Activated T-cell treated with anti-CD3 and anti-CD28 coated beads for 4 hours (primary cell): ENCODE measurements at places on chromosomes 4 and X.

GRCh38 chr4:78482281-78482680, 69.3 kb upstream of the ANXA3 start:
- DNase-seq = no peak

DNA sequence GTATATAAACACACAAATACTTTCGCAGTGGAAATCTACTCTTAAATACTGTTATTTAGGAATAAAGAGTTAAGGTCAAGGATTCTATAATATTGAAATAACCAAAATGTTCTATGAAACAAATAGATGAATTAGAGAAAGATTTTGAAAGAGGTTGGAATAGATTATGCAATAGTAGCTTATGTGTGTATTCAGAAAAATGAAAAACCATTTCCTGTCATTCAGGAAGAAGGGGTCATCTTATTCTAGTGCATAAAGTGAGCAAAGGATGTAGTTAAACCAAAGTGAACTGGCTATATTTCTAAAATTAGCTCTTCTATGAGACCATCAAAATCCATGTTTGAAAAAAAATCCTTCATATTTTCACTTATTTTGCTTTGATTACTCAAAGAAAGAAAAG, 30.0 kb upstream of the MYOZ2 start:
- DNase-seq = no peak

DNA sequence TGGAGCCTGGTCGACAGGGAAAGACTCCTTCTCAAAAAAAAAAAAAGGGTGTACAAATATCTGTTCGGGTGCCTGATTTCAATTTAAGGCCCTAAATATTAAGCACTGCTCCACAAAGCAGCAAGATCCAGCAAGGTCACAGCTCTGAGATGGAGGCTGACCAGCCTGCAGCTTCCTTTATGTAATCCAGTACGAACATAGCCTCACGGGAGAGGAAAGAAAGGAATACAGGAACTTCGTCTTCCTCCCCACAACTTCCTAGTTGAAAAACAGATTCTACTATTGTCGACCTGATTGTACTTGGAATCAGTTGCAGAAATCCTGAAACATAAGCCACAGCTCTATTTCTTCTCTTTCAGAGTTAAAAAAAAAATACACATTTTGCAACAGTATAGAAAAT, 53.5 kb upstream of the TBC1D9 start:
- no peak for DNase-seq

DNA sequence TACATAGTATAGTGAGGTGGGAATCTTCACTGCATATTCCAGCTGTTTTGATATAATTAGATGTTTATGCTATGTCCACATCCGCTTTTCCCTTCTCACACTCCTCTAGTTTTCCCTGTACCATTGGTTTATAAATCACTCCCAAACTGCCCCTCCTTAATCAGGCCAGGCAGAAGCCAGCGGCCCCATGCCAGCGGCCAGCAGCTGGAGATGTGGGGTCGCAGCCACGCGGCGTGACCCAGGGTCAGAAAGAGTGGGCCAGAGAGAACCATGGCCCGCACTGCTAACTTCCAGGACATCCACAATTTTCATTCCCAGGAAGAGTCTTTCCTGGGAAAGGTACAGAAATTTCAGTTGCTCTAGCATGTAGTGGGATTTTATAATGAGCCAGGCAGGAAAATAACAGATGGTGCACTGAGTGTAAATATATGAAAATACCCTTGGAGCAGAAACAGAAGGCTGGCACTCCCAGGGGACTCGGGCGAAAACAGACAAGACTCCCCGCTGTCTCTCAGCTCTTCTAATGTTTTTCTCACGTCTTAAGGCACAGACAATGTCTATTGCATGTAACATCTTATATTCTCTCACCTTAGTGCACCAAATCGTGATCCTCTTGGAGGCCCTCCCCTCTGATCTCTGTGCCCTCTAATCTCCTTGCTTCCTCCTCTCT, 145.9 kb upstream of the ZFP42 start:
- DNase-seq = no peak

- no peak for DNase-seq
Observed at GRCh38 chr4:174697896-174698295, 131.2 kb downstream of the GLRA3 start.

DNA sequence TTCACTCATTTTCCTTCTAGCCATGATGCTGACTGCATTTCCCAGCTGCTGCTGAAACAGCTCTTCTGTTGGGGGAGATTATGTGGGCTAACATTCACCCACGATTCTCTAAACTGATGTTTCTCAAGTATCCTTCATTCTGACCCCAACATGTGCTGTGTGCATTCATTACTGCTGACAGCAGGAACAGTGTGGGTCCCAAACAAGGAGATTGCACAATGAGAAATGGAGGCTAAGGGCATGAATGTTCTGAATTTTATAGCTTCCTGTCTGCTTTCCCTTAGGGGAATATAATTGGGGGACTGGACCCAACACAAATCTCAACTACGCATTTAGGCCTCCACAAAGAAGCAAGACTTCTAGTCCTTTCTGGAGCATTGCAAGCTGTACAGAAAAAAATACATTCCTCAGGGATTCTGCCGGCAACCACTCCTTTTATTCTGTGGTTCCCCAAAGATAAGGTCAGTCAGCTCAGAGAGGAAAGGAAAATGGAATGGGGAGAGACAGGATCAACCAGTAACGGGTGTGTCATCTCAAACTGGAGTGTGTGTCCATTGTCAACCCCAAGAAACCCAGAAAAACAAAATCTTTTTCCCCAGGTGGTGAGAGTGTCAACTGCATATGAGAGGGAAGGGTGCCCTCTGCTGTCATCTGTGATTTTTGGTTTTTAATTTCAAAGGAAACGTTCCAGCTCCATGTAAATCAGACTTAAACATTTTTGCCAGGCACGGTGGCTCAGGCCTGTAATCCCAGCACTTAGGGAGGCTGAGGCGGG, 81.5 kb upstream of the EGFL6 start:
- DNase-seq = peak; percentile 29

GRCh38 chr4:139851639-139852038, 186.0 kb downstream of the MGST2 start:
- DNase-seq = no peak

- DNase-seq = no peak
Observed at GRCh38 chrX:69072486-69073006, 92.7 kb downstream of the PJA1 start.

DNA sequence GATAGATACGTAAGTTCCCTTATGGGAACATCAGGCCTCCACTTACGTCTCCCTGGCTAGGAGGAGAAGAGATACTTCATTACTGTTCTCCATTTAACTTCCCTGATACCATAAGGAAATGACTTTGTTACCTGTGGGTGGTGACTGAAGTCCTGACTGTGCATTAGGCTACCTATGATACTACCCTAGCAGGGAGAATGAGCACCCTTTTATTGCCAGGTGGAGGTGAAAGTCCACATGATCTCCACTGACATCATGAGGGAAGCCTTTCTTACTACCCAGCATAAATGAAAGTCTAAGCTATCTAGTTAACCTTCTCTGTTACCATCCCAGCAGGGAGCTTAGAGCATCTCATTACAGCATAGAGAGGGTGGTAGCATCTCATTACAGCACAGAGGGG, 24.4 kb upstream of the LAMTOR3 start:
- DNase-seq = no peak

- no peak for DNase-seq
Observed at GRCh38 chrX:36407836-36408235, 488.3 kb downstream of the CFAP47 start.

DNA sequence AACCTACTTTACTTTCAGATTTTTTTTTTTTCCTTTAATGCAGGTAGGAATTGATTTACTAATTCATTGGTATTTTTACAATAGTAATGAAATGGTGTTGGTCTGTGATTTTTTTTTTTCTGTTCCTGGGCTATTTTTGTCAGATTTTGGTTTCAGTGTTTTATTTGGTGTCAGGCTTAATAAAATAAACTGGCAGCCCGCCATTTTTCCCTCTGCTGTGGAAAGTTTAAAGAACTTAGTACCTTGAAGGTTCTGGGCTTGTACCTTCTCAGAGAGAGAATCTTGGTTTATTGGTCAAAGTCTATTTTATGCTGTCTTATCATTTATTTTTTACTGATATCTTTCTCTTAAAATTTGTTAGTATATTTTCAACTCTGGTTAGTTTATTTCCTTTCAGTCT, 64.0 kb upstream of the RHOH start:
- no peak for DNase-seq

- no peak for DNase-seq
Observed at GRCh38 chrX:48892896-48893295, 4.7 kb downstream of the TIMM17B start.

- no peak for DNase-seq
Observed at GRCh38 chrX:45601052-45601451, 400.4 kb upstream of the DIPK2B start.

DNA sequence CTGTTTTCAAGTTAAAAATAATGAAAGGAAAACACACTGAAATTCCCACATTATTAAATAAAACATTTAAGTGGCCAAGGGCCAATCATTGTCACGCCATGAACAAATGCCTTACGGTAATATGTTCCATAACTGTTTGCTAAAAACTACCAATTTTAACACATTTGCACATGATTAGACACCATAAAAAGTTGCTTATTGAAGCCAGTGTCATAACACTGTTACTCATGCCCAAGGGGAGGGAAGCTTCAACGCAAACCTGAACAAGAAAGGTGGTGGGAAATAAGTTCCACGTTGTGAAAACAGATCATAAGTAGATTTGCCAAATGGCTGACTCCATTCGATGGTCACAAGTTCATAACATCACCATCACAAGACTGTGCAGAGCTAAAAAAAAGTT, 739.3 kb upstream of the FAM241A start:
- no peak for DNase-seq

GRCh38 chrX:142593361-142593862, 388.3 kb upstream of the MAGEC2 start:
- DNase-seq = no peak

DNA sequence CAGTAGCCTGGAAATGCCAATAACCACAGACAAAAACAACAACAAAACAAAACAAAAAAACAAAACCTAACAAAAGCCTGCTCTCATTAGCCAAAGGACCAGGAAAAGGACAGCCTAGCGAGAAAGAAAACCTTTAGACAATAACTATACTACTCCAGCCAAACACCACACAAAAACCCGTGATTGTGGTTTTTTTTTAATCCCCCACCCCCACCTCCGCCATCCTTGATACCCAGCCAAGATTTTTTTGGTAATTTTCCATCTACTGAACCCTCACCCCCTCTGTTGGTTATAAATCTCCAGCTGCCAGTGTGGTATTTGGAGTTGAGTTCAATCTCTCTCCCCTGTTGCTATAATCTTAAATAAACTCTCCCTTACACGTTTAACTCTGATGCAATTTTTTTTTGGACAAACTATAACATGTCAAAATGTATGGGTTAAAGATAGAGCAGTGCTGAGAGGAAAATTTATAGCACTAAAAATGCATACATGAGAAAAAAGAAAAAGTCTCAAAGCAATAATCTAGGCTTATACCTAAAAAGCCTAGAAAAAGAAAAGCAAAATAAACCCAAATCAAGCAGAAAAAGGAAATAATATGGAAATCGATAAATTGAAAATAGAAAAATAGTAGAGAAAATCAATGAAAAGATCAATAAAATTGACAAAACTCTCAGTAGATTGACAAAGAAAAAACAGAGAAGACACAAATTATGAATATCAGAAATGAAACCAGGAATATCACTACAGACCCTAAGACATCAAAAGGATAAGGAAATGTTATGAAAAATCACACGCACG, 83.7 kb downstream of the NAT8L start:
- DNase-seq = no peak
